ENCODE measurements at places on chromosomes 11 and 22. TPM values are rescaled to one million over a fixed set of nuclear protein-coding genes. Genes with fewer than 3 reads are reported as not detected.

Gene KCNJ1
- total RNA-seq: 0.16 TPM

Gene SLC6A5
- total RNA-seq: not detected

Gene C11orf52
- 2.1 TPM for total RNA-seq

Gene CASP5
- total RNA-seq: not detected

Gene CABP7
- total RNA-seq: 0.17 TPM

Gene NLRP10
- 0.77 TPM for total RNA-seq

Gene CEP126
- total RNA-seq: 2.4 TPM

Gene HYLS1
- total RNA-seq: 8.0 TPM

Gene DMC1
- total RNA-seq: 4.3 TPM

Gene ADAMTS8
- 9.9 TPM for total RNA-seq

Gene HSPB2
- 0.55 TPM for total RNA-seq

DNA sequence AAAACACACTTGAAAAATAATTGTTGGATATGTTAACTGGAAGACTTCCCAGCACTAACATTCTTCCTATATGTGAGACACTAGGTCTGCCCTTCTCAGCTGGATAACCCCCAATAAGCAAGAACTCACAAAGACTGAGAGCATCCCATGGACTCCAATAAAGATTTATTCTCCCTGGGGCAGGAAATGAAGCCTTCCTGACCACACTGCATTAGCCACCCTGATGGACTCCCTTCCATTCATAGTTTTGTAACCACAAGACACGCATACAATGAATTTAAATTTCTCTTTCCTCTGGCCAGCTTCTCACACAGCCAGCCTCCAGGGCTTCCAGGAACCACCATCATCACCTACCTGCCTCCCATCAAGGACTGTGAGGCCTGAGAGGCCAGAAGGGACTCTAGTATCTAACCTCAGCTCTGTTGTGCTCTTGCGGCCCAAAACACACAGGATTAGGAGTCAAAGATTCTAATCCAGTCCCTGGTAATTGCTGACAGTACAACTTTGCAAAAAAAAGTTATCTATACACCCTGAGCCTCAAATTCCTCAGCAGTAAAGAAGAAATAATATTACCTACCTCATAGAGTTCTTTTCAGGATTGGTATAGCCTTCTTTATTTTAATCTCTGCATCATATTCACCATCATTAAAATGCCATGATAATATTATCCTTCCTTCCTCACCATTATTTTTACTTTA, 45.6 kb upstream of the GDPD4 start:
- no peak for DNase-seq

- DNase-seq: no peak
These were observed 349.1 kb upstream of the PITPNB start for GRCh38 chr22:28268171-28268570.

- DNase-seq: no peak
These were observed 829.0 kb upstream of the API5 start for GRCh38 chr11:42482822-42483221.

DNA sequence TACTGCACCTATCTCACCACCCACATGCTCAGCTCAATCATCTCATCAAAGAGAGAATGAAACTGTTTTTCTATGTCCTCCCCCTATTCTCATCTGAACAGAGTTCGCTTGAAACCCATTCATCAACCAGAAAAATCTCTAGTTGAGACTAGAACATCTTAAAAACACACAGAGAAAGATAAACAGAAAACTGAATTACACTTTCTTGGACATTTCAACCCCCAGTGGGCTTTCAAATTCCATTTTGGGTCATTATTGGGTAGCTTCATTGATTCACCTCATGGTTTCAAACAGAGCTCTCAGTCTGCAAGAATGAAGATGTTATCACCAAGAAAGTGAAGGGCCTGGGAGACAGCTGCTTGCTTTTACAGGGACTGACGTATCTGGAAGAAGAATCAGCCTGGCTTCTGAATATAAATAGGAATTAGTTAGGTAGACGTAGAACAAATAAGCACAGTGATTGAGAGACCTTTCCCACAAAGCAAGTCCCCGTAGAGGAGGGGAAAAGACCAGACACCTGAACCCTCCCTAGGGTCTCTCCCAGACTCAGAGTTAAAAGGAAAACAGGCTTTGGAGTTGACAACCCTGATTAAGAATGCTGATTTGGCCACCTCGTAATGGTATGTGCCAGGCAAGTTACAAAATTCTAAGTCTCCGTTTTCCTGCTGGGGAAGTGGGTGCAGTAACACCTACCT, 155.7 kb downstream of the BBOX1 start:
- no peak for DNase-seq

DNA sequence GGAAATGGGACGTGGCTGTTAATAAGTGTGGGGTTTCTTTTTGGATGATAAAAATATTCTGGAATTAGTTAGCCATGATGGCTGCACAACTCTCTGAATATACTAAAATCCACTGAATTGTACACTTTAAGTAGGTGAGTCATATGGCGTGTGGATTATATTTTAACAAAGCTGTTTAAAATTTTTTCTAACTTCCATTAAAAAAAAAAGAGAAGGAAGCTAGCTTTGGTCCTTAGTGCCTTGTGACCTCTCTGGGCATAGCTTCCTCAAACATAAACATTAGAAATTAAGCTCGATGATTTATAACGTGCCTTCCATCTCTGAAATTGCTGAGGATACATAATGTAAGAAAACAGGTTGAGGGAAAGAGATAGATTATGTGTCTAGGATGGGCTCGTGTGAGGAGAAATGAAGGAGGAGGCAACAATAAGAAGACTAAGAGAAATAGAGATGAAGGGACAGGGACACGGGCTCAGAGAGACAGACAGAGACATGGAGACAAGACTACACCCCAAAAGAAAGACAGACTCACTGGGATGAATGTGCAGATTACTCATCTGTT, 20.0 kb downstream of the IRAG1 start:
- no peak for DNase-seq

- no peak for DNase-seq
These were observed 78.9 kb downstream of the PPFIBP2 start for GRCh38 chr11:7592711-7593110.

- no peak for DNase-seq
These were observed 66.1 kb upstream of the A4GALT start for GRCh38 chr22:42786606-42787356.

- no peak for DNase-seq
These were observed 38.8 kb upstream of the POU2AF1 start for GRCh38 chr11:111417766-111418435.

GRCh38 chr11:77660947-77661346, 23.4 kb upstream of the CLNS1A start:
- DNase-seq: no peak

DNA sequence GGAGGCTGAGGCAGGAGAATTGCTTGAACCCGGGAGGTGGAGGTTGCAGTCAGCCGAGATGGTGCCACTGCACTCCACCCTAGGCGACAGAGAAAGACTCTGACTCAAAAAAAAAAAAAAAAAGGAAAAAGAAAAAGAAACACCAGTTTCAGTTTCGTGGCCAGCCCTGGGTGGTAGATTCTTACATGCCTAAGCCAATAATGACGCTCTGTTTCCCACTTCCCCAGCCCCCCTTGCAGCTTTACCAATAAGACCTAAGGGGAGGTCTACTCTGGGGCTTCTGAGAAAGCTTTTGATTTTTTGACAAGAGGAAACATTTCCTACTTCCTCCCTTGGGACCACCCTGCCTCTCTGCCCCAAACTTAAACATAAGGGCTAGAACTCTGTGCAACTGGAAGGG, 30.0 kb upstream of the PTPRJ start:
- DNase-seq: no peak

GRCh38 chr11:111308140-111308539, 9.8 kb downstream of the POU2AF3 start:
- no peak for DNase-seq

DNA sequence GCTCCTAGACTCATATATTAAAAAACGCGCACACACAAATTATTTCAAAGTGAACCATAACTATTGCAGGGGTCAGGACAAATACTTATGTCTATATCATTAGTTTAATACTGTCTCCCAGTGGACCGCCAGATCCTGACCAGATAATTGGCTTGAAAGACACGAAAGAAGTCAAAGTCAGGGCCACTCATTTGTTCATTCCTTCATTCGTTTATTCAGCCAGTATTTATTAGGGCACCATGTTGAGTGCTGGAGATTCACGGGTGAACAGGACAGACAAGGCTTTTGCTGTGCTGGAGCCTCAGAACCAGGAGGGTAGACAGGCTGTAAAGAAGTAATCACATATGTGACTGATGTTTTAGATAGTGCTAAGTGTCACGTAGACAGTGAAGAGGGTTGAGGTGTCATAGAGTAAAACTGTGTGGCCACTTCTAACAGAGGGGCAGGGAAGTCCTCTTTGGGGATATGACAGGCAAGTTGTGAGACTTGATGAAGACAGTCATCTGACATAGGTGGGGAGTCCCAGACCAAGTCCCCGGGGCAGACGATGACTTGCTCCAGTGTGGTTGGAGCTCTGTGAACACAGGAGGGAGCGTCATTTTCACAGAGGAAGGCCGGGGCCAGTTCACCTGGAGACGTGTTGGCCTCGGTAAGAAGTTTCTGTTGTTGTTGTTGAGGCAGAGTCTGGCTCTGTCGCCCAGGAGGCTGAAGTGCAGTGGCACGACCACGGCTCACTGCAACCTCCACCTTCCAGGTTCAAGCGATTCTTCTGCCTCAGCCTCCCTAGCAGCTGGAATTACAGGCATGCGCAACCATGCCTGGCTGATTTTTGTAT, 25.9 kb downstream of the RBX1 start:
- DNase-seq: no peak

DNA sequence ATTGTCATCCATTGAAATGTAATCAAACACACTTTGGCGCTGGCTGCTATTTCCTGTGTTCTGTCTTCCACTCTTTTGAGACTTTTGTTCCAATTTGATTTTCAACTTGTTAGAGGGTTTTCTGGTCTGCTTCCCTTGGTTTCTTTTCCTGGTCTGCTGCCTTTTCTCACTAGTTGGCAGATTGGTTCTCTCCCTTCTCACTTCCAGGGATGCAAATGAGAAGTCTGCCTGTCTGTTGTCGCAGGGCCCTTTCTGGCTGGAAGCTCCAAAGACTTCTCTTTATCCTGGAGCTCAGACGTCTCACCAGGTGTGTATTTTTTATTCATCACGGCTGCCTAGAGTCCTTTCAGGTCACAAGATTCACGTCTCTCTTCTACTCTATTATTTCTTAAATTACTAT, 84.0 kb downstream of the RPS6KA4 start:
- no peak for DNase-seq

DNA sequence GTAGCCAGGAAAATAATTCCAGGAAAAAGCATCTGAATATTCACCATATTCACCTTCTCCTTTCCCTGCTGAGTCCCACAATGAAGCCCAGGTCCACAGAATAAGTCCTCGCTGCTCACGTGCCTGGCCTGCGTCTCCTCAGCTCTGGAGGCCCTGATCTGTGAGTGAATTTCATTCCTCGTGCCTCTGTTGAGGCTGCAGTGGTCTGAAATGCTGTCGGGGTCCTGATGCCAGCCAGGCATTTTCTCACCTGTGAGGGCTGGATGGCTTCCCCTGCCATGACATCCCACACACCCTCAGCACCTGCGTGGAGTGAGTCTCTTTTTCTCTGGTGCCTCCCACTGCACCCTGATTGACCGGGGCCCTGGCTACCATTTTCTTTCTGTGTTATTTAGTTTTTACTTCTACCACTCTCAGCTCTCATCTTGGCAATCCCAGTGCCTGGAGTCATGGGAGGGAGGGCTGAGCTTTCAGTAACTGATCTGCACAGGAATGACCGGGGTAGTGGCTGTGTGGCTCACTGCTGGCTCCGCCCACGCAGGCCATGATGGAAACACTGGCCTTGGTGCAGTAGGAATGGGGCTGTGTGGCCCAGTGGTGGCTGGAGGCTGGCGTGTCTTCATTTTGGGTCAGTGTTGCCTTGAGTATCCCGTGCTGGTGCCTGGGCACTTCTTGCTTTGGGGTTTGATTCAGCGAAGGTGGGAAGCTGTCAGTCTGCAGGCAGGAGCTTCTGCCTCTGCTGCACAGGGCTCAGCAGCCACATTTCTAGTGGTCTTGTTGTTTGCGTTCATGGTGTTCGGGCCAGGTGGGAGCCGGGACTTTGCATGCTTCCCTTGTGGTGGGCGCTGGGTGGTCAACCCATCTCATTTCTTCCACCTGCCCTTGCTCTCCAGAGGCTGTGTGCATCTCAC, 807.2 kb downstream of the TBC1D22A start:
- DNase-seq: no peak

- DNase-seq: no peak
These were observed 116.5 kb downstream of the AASDHPPT start for GRCh38 chr11:106193956-106194355.

DNA sequence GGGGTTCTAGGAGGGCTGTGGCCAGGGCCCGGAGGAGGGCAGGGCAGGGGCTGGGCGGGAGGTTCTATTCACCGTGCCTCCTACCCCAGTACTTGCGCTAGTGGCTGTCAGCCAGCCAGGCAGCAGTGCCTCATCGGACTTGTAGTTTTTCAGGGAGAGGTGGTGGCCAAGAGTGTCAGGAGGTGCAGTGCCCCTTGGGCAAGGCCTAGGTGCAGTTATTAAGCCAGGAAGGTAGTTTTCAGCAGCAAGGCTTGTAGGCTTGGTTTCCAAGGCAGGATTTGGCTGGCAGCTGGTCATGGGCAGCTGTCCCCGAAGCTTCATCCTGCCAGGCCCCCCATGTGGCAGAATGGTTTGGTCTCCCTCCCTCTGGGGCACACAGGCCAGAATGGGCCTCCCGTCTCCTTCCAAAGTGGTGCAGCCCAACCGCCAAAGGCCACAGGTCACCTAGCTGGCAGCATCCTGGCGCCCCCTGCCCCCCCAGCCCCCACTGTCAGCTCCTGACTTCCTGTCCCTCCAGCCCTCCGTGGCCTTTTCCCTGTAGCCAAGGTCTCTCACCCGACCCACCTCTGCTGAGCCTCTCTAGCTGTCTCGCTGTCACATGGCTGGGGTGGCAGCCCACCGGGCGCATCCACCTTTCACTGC, 8.5 kb downstream of the CCDC88B start:
- no peak for DNase-seq

- DNase-seq: no peak
These were observed 151.7 kb downstream of the STK33 start for GRCh38 chr11:8442301-8442700.

GRCh38 chr11:73974604-73975478, 7.8 kb downstream of the UCP2 start:
- no peak for DNase-seq

- no peak for DNase-seq
These were observed 788.7 kb upstream of the CHORDC1 start for GRCh38 chr11:91011503-91011902.

DNA sequence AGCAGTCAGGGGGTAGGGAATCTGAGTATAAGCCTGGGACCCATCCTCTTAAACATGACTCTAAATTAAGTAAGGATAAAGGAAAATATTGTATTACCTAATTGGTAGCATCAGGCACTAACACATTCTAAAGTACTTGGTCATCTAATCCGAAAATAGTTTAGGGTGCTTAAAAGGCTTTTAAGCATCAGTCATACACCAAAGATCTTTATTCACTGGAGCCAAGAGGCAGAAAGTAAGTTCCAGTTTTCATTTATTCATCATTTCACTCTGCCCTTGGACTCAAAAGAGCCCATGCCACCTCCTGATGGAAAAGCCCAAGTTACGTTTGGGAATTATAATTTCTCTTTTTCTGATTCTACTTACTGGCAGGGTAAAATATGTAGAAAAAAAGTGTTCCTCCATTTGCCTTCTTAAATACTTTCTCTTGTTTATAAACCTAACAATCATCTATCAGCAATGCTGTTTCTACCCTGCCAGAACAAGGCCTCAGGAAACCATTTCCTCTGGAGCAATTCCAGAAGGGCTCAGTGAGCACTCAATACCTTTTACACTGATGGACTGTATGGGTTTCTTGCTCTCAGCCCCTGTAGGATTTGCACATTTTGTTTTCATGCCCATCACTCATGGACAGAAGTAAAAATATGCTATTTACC, 120.1 kb upstream of the SLC5A12 start:
- no peak for DNase-seq

GRCh38 chr11:102306048-102306597, 11.2 kb upstream of the BIRC3 start:
- DNase-seq: no peak

- DNase-seq: no peak
These were observed 55.2 kb upstream of the SYT13 start for GRCh38 chr11:45341372-45341771.

Data from WTC11 (cell line).